Neuronal stem cell (in vitro differentiated cells): ENCODE measurements at places on chromosomes 13 and 19.

DNA sequence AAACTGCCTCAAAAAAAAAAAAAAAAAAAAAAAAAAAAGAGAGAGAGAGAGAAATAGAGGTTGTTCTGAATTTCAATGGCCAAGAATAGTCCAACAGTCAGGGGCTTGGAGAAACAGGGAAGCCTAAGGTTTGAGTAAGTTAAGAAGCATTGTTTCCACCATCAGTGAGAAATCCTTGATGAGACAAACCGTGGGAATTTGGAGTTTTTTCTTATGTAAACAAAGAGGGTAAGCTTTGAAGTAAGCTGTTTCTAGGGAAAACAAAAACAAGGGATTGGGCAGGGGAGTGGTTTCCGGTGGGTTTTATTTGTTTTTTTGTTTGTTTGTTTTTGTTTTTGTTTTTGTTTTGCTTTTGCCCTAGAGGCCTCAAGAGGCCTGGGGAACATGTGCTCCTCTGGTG, 11.2 kb upstream of the ERVV-1 start:
- H3K4me3 ChIP-seq = no peak overlapping the region
- no peak for DNase-seq
- H3K27me3 ChIP-seq = no peaks in the 10 kb centered on the region
- H3K4me1 ChIP-seq = no peaks in the 10 kb centered on the region

DNA sequence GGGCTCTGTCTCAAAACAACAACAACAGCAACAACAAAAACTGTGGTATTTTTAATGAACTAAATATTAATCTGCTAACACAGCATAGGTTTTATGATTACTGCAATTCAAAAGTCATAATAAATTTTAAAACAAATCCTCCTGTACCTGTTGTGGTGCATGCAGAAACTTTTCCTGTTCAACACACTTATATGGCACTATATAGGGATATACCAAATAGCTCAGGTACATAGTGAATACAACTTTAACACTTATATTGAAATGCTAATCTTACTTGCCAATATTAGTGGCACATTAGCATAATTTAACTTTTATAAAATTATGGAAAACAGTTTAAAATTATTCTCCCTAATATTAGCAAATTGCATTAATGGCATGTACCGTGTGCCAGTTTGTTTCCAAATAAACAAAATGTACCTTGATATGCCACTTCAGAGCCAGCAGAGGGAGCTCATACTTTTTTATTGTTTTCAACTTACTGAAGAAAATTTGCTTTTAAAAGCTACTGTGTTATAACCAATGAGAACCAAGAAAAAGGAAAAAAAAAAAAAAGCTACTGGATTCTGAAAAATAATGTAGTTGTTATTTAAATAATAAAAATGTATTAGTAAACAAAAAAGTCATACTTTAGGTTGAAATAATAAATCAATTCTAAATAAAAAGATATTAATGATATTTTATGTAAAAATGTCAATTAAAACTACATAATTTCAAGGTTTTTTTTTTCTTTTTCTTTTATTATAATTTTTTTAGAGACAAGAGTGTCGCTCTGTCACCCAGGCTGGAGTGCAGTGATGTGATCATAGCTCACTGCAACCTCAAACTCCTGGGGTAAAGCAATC, 18.0 kb upstream of the RBM26 start:
- H3K4me1 ChIP-seq = no peaks in the 10 kb centered on the region
- H3K4me3 ChIP-seq = no peak overlapping the region
- no peak for DNase-seq
- peaks cover 3% of the 10 kb centered on the region for H3K36me3 ChIP-seq
- no peak overlapping the region for H3K27ac ChIP-seq

- no peaks in the 10 kb centered on the region for H3K36me3 ChIP-seq
- H3K4me3 ChIP-seq = no peak overlapping the region
- H3K27me3 ChIP-seq = no peaks in the 10 kb centered on the region
Measured at GRCh38 chr13:97030705-97031452, 36.6 kb upstream of the OXGR1 start.

DNA sequence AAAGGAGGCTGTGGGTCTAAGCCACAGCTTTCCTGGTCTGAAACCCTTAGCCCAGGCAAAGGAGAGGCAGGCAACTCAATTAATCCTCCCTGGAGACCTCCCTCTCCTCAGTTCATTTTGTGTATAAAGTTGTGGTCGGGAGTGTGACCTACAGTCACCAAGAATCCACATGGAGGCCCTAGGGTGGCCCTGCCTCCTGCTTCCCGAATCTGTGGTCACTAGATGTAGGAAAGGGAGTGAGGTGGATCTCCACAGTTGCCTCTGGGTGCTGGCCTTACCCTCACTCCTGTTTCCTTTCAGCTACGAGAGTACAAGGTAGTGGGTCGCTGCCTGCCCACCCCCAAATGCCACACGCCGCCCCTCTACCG, 1.3 kb downstream of the RPL18A start:
- H3K4me3 ChIP-seq = peak overlapping the region; percentile 66
- DNase-seq = no peak
- H3K4me1 ChIP-seq = peaks cover 13% of the 10 kb centered on the region

- DNase-seq = no peak
- H3K4me1 ChIP-seq = peaks cover 14% of the 10 kb centered on the region
- no peak overlapping the region for H3K27ac ChIP-seq
- H3K27me3 ChIP-seq = no peaks in the 10 kb centered on the region
- H3K4me3 ChIP-seq = no peak overlapping the region
Measured at GRCh38 chr19:7397687-7398086, 49.0 kb downstream of the ARHGEF18 start.

DNA sequence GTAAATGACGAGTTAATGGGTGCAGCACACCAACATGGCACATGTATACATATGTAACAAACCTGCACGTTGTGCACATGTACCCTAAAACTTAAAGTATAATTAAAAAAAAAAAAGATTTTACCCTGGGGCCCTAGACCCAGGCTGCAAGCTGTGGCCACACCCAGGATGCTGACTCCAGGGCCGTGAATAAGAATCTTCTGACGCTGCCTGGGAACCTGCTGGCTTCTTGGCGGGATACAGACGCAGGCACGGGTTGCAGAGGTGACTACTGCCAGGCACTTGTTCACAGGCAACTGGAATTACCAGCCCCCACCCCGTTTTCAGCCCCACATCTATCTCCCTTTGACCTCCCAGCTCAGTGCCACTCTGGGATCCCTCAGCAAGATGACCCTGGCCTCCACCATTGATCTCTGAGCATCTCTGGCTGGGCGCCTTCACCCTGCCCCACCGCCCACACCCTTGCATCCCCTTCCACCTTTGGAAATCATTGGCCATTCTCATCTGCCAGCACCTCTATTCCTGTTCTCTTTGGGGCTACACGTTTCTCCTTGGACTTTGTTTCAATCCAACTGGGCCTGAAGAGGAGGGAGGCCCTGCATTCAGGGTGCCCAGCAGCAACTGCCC, 21.1 kb upstream of the CFAP97D2 start:
- no peak for DNase-seq
- no peak overlapping the region for H3K27ac ChIP-seq
- H3K27me3 ChIP-seq = peaks cover 2% of the 10 kb centered on the region
- H3K4me1 ChIP-seq = no peaks in the 10 kb centered on the region
- H3K4me3 ChIP-seq = no peak overlapping the region
- H3K36me3 ChIP-seq = no peaks in the 10 kb centered on the region

DNA sequence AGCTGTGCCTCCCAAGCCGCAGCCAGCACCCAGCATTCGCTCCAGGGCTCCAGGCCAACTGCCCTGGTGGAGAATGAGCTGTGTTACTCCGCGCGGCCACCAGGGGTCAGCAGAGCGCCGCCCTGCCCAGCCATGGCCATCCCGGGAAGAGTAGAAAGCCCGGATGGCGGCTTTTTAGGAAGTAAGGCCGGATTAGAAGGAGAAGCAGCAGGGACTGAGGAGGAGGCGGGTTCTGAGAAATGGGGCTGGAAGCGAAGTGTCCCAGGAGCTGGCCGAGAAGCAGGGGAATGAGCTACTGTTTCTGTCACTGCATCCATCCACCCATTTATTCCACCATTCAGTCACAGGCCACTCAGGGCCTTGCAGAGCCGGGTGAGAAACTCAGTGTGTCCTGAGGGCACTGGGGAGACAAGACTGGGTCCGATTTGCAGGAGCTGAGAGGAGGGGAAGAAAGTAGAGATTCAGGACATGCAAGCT, 6.6 kb upstream of the NPAS1 start:
- H3K4me3 ChIP-seq = no peak overlapping the region
- H3K4me1 ChIP-seq = peaks cover 1% of the 10 kb centered on the region
- no peaks in the 10 kb centered on the region for H3K27me3 ChIP-seq
- DNase-seq = no peak
- H3K36me3 ChIP-seq = no peaks in the 10 kb centered on the region

DNA sequence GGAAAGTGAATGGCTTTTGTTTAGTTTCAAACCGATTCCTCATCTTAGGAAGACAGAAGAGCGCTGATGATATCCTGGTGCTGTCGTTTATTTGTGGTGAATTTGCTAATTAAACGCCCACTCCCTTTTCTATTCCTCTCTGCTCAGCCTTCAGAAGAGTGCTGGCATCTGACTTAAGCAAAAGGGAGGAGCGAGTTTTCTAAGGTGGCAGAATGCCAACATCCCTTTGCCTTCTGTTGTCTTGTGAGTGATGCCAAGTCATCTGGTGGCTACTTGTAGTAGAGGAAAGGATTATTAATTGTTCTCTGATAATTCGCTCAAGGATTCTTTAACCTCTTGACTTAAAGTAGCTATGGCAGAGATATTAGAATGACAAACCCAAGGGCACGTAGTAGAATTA, 68.1 kb downstream of the ERCC5 start:
- H3K4me1 ChIP-seq = peaks cover 5% of the 10 kb centered on the region
- no peak overlapping the region for H3K27ac ChIP-seq
- no peak overlapping the region for H3K4me3 ChIP-seq
- H3K27me3 ChIP-seq = no peaks in the 10 kb centered on the region

GRCh38 chr19:31943778-31944177, 401.6 kb upstream of the ZNF507 start:
- no peaks in the 10 kb centered on the region for H3K4me1 ChIP-seq
- H3K27ac ChIP-seq = no peak overlapping the region
- no peak overlapping the region for H3K4me3 ChIP-seq
- no peak for DNase-seq
- H3K36me3 ChIP-seq = no peaks in the 10 kb centered on the region

GRCh38 chr13:72295153-72295552, 428.1 kb upstream of the DACH1 start:
- no peaks in the 10 kb centered on the region for H3K4me1 ChIP-seq
- no peaks in the 10 kb centered on the region for H3K27me3 ChIP-seq
- H3K4me3 ChIP-seq = no peak overlapping the region
- no peak overlapping the region for H3K27ac ChIP-seq
- H3K36me3 ChIP-seq = no peaks in the 10 kb centered on the region

DNA sequence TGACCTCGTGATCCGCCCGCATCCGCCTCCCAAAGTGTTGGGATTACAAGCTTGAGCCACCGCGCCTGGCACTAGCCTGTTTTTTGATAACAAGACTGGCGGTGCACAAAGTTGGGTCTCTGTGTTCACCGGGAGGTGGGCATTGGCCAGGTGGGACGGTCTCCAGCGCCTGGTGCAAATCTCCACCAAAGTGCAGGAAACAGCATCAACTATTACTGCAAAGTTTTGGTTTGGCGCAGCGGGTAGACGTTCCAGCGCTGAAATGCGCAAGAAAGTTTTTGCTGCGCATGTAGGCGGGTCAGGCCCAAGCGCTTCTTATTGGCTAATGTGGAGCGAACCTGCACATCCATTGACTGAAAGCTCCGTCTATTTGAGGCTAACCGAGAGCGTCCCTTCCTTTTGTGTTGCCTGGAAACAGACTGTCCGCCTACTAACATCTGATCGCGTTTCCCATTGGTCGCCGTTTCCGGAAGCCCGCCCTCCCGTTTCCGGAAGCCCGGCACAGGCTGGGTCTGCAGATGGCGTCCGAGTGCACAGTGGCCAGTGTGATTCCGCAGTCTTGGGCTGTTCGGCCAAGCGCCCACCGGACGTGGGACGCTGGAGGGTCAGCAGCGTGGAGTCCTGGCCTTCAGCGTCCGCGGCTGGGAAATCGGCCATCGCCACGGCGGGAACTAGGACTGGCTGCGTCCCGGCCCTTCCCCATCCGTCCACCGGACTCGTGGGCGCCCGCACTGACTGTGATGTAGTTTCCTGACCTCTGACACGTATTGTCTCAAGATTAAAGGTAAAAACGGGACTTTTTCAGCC, 53.3 kb upstream of the ZNF527 start:
- H3K27ac ChIP-seq = peak overlapping the region; percentile 88
- peak overlapping the region; percentile 96 for H3K4me3 ChIP-seq
- H3K36me3 ChIP-seq = peaks cover 4% of the 10 kb centered on the region
- no peaks in the 10 kb centered on the region for H3K27me3 ChIP-seq

- H3K4me1 ChIP-seq = peaks cover 11% of the 10 kb centered on the region
- no peak overlapping the region for H3K27ac ChIP-seq
- no peak for DNase-seq
- H3K27me3 ChIP-seq = no peaks in the 10 kb centered on the region
- peaks cover 16% of the 10 kb centered on the region for H3K36me3 ChIP-seq
Measured at GRCh38 chr19:42403586-42403985, 13.5 kb upstream of the CNFN start.

DNA sequence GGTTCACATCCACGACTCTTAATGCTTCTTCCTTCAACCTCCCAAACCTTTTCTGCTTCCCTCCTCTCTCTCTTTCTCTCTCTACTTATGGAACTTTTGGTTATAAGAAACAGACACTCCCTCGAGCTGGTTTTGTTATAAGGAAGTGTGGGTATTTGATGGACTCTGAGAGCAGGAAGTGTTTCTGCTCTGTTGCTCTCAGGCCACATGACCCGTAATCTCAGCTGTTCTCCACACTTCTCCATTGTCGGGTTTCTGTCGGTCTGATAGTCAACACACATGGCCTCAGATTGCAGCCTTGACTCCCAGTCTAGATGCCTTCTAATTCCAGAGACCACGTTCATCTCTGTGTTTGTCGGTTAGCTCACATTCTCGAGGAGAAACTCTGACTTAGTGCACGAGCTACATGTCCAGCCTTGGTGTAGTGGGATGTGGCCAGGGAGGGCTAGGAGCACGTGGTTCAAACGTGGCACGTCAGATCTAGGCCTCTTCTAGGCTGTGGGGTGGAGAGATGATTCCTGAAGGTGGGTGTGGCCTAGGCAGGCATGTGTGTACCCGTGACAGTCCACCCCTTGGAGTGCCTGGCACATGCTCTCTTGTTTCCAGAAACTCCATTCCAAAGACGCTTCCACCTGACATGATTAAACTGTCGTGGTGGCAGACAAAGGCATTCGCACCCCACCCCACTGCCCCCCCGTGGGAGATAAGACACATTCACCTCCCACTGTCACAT, 26.3 kb downstream of the CNFN start:
- peak overlapping the region; percentile 30 for H3K4me3 ChIP-seq
- no peaks in the 10 kb centered on the region for H3K27me3 ChIP-seq
- no peaks in the 10 kb centered on the region for H3K4me1 ChIP-seq

- DNase-seq = no peak
- H3K4me3 ChIP-seq = no peak overlapping the region
- H3K4me1 ChIP-seq = peaks cover 5% of the 10 kb centered on the region
- H3K36me3 ChIP-seq = no peaks in the 10 kb centered on the region
Measured at GRCh38 chr19:46181388-46181779, 33.3 kb downstream of the IGFL2 start.
